ENCODE measurements at places on chromosomes 1 and 21.

DNA sequence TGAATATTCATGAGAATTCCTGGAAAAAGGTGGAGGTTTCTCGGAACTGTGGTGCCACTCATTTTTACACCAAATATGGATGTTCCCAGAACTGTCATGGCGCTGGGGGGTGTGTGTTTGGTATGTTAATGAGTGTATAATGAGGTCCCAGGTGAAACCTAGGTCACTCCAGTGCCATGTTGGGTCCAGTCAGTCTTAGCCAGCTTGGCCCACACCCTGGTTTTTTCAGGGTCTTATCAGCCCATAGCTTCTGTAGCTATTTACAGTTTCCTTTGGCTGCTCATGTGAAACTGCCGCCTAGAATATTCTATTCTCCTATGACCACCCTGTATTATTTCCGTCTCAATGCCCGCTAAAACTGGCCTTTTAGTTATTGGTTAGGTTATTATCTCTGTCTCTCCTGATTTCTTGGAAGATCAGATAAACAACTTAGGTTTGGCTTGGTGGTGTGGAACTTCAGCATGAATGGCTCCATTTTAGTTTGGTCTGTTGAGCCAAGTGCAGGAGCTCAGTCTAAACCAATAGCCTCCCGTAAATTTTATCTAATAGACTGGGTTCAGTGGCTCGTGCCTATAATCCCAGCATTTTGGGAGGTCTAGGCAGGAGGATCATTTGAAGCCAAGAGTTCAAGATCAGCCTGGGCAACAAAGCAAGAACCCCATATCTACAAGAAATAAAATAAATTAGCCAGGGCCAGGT is 42.1 kb upstream of the EDARADD start:
- no peak for DNase-seq

- no peak for DNase-seq
Measured at GRCh38 chr1:1060281-1061000, 13.7 kb downstream of the RNF223 start.

GRCh38 chr21:45540601-45540970 is 1.7 kb downstream of the SLC19A1 start:
- DNase-seq = no peak

GRCh38 chr1:74830766-74831165 is 97.8 kb downstream of the TYW3 start:
- DNase-seq = no peak

- DNase-seq = no peak
Measured at GRCh38 chr1:202155478-202156021, 4.9 kb downstream of the PTPN7 start.

GRCh38 chr1:115862403-115862802 is 21.5 kb upstream of the NHLH2 start:
- no peak for DNase-seq

DNA sequence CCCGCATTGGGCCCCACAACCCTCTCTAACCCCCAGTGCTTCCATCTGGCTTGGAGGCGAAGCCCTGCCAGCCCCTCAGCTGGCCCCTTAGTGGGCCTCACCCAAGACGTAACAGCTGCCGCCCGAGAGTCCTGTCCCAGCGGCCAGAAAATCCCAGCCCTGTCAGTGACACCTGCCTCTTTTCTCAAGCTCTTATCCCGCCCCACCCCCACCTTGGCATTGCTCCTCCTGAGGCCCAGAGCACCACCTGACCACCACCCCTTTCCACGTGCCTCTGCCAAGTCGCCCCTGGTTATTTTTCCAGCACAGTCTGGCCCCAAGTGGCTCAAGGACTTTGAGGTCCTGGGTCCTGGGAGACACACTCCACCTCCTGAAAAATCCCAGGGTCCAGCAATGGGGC is 5.9 kb upstream of the CTRC start:
- no peak for DNase-seq
